ENCODE measurements at places on chromosomes 4 and X. TPM values are rescaled to one million over a fixed set of nuclear protein-coding genes. Genes with fewer than 3 reads are reported as not detected.

CT45A2 gene
- not detected for total RNA-seq

CCKAR gene
- not detected for total RNA-seq

LRIT3 gene
- 0.02 TPM for total RNA-seq

GPC3 gene
- not detected for total RNA-seq

ATP6AP2 gene
- 135 TPM for total RNA-seq

Measured in A549 treated with AZD2906 at 1 μM for 4 hours (cell line).